Activated T-helper 1 cell treated with anti-CD3 and anti-CD28 coated beads, Interleukin-12 subunit alpha, Interleukin-12 subunit beta, Interleukin-2, Interleukin-4 antibody, amounts not matched to agents 30 ng/mL and 10 ng/mL and 1 ng/mL, durations not matched to agents 14 hours and 24 hours and 36 hours (primary cell): ENCODE measurements at places on chromosomes 3 and 15.

DNA sequence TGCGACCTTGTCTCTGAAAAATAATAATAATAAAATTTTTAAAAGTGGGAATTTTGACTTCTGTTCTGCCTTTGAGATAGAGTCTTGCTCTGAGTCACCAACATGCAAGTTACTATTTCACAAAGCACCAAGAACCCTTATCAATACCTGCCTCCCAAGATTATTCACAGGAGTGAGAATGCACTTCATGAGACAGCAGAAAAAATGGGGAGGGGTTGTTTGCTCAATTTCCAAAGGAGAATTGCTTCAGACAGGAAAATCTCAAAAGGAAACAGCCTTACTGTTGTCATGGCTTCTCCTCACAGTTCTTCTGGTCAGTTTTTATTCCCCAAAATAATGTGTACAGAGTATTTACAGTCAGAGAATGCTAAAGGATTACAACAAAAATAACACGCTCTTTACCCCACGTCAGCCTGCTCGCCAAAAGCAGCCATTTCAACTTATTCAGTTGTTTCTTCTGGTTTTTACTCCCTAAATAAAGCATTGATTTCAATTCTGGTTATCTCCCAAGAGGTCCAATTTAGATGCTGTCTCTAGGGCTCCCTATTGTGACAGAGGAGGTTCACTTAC lies 89.0 kb downstream of the PPCDC start:
- no peak for DNase-seq

DNA sequence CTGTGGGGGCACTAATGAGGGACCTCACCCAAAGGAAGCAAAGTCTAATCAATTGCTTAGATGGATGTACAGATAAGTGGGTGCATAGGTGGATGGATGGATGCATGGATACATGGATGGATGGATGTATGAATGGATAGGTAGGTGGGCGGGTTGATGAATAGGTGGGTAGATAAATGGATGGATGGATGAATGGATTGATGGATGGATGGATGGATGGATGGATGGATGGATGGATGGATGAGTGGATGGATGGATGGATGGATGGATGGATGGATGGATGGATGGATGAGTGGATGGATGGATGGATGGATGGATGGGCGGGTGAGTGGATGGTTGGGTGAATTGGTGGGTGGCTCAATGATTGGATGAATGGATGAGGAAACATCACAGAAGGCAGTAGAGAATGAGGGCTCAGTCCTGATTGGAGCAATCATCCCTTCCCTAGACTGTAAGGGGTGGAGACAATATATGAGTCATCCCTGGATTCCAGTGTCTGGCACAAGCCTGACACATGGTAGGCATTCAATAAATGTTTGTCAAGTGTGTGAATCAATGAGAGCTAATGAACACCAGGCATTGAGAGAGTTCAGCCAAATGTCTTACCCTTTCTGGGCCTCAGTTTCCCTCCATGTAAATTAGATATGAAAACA lies 40.4 kb upstream of the PXYLP1 start:
- DNase-seq: no peak

DNA sequence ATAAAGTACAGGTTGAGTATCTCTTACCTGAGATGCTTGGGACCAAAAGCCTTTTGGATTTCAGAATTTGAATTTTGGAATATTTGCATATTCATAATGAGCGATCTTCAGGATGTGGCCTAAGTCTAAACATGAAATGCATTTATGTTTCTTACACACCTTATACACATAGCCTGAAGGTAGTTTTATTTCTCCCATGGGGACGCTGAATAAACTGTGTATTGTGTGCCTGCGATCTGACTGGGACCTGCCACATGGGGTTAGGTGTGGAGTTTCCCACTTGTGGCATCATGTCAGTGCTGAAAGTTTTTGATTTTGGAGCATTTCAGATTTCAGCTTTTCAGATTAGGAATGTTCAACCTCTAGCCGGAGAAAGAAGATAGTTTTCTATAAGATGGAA lies 35.5 kb downstream of the UBE2E2 start:
- DNase-seq: no peak

- no peak for DNase-seq
Measured at GRCh38 chr15:64136347-64136746, 15.2 kb upstream of the SNX22 start.

- no peak for DNase-seq
Measured at GRCh38 chr15:90901175-90902039, 1.7 kb upstream of the MAN2A2 start.

DNA sequence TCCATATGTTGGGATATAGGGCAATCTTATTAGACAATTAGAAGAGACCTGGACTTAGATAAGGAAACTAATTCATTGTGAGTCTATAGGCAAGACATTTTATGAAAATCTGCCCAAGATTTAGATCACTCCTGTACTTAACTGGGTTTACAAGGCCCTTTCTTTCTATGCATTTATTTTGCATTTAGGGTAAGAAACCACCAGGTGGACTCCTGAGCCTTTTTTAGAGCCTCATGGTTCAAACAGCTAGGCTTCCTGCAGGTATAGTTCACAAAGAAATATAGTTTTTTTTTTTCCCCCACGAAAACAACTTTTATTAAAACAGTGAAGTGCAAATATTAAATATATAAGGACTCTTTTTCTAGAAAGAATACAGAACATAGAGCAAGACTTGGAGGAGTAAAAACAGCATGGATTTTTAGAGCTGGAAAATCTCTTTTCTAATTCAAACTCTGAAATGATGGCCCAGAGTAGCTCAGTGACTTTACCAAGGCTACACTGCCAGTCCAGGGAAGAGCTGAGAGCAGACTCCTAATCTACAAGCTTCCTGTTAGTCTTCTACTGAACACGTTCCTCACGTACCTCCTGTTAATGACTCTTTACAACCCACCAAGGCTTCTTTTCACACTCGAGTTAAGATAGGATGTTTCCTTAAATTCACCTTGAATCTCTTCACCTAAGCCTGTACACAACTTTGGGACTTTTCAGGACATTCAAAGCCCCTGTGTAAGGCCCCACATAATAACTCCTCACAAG lies 400.9 kb upstream of the ATP11B start:
- no peak for DNase-seq
